NCI-H510A treated with DMSO at 0.1 percent for 48 hours (cell line): ENCODE measurements at places on chromosomes 6 and 20.

DNA sequence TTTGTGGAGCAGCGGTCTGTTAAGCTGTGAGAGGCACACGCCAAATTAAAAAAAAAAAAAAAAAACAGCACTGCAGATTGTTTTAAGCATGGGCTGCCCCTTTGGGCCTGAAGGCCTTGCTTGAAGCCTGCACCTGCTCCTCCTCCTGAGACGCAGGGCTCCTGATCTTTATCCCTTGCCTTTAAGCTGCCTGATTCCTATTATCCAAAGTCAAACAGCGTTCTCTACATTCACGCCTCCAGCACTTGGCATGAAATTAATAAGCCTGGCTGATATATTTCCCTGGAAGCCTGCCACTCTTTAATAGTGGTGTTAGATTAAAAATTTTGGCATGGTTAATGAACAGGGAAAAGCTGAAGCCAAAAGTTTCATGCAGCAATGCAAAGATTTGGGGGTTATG, 163.9 kb downstream of the FAXC start:
- DNase-seq = no peak

- DNase-seq = no peak
Measured at GRCh38 chr6:152368751-152369624, 268.2 kb downstream of the SYNE1 start.

GRCh38 chr20:17510548-17510947, 20.6 kb downstream of the BFSP1 start:
- DNase-seq = no peak

GRCh38 chr20:9329355-9330101, 184.9 kb upstream of the LAMP5 start:
- no peak for DNase-seq

DNA sequence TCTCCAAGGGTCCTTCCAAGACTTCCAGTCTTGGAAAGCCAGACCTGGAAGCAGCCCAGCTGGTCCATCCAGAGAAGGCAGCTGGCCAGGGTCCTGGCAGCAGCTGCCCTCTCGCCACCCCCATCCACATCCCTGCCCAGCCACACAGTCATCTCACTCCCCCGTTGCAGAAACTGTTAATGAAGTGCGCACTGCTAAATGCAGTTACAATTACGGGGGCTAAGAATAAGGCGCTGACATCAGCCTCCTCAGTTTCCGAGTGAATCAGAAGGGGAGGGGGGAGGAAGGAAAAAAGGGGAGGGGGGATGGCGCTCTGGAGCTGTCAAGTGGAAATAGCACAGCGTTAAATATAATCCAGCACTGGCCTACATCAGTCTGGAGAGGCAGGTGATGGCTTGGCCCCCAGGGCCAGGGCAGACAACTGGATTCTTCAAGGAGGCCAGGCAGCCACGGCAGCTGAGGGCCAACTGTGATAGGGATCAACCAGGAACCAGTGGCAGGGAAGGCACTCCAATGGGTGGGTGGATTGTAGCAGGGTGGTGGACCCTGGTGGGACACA, 6.9 kb downstream of the RIMS4 start:
- no peak for DNase-seq

DNA sequence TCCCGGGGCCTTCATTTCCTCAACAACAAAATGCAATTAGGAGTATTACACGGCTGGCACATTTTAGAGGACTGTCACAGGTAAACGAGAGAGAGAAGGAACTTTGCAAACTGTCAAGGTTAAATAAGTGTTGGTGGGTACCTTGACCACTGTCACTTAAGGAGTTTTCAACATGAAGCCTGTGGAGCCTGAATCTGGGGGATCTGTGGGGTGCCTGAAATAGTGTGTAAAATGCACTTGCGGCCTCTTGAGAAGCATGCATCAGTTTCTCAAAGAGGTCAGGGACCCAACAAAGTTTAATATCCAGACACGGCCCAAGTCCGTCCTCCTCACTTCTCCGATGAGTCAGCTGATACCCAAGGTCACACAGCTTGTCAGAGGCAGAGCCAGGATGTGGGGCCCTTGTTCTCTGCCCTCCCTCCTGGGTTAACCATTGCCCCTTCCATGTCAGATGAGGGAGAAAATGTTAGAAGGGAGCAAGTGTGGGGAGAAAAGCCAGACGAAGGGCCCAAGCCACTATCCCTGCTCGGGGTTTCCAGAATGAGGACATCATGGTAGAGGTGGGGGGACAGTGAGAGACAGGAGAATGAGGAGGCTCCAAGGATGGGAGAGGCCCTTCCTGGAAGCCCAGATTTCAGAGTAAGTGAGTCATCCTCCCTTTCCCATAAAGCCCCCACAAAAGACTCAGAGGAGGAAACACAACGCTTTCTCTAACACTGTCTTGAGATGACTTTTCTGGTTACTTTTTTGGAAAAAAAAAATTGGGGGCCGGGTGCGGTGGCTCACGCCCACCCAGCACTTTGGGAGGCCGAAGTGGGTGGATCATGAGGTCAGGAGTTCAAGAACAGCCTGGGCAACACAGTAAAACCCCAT, 42.2 kb downstream of the C6orf132 start:
- no peak for DNase-seq

DNA sequence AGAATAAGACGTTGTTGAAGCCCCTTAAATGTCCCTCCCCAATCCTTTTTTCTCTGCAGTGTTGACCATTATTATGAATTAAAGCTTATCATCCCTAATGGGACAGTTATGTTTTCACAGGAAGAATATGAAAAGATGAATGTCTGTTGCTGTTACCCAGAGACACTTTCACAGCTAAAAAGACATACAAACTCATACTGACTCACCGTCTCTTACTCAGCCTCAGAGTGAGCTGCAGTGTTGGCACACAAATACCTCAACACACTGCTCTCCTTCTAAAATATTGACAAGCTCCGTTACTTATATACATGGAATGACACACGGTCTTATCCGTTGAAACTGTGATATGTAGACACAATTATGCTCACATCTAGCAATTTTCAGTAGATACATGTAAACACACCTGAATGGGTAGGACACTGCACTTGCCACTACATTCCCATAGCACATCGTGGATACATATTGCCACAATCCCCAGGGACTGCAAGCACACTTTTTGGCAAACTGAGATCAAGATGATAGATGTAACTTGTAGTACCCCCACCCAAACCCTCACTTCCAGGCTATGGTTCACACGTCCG, 9.6 kb upstream of the SAPCD1 start:
- DNase-seq = no peak

GRCh38 chr6:4891141-4891540, 112.7 kb downstream of the RPP40 start:
- no peak for DNase-seq

GRCh38 chr6:36209606-36210005, 13.1 kb downstream of the BRPF3 start:
- DNase-seq = no peak

- DNase-seq = no peak
Measured at GRCh38 chr20:39893003-39893685, 795.9 kb downstream of the MAFB start.
